Heart right ventricle (tissue), 16 donors: ENCODE measurements at places on chromosomes 2 and 18. TPM values are rescaled to one million over a fixed set of nuclear protein-coding genes. Genes with fewer than 3 reads are reported as not detected.

GRCh38 chr18:58226429-58226828, 182.4 kb downstream of the NEDD4L start:
- DNase-seq, result no peak

DNA sequence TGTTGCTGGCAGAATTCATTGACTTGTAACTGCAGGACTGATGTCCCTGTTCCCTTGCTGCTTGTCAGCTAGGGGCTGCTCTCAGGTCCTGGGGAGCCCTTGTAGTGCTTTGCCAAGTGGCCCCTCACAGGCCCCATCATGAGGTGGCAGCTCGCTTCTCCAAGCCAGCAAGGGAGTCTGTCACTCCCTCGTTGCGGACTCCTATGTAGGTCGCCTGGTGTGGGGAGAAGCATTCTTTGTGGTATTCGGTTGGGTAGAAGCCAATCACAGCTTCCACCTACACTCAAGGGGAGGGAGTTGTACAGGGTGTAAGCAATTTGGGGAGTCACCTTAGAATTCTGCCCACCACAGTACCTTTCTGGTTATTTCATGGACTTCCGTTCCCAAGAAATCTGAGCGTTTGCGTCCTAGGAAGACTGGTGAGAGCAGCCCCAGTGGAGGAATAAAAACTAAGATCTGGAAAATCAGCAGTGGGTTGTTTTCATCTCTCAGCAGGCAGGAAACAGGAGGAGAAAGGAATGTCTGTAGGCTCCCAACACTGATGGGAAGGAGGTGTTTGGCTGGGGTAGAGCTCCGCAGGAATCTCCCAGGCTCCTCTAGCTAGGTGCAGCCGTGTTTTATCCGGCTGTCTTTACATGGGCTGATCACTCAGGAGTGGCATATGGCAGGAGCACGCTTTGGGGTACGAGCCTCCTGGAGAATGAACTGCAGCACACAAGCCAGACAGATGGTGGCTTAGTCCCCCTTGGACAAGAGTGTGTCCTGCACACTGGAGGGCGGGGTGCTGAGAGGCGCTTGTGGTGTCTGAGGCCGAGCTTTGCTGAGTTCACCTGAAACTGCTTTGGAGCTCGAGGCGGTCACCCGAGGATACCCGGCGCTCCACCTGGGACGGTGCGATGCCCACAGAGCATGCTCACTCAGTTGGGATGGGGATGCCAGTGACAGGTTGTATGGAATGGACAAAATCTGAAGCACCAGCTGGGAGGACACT, 58.3 kb downstream of the LDLRAD4 start:
- no peak for DNase-seq

- no peak for DNase-seq
These were observed 39.4 kb downstream of the HADHB start for GRCh38 chr2:26284132-26284531.

DNA sequence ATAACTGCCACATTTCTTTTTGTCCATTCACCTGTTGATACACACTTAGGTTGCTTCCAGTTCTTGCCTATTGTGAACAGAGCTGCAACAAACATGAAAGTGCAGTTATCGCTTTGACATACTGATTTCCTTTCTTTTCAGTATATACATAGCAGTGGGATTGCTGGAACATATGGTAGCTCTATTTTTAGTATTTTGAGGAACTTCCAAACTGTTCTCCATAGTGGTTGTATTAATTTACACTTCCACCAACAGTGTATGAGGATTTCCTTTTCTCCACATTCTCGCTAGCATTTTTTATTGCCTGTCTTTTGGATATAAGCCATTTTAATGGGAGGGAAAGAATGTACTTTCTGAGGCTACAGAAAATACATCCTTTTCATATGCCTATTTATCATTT, 167.4 kb downstream of the GULP1 start:
- no peak for DNase-seq

The EFR3B gene
- 1.3 TPM for polyA plus RNA-seq

The SLC35F6 gene
- polyA plus RNA-seq, result 17.2 TPM

The SERPINB11 gene
- polyA plus RNA-seq, result not detected
